ENCODE measurements at places on chromosomes 11 and 22. TPM values are rescaled to one million over a fixed set of nuclear protein-coding genes. Genes with fewer than 3 reads are reported as not detected.

DNA sequence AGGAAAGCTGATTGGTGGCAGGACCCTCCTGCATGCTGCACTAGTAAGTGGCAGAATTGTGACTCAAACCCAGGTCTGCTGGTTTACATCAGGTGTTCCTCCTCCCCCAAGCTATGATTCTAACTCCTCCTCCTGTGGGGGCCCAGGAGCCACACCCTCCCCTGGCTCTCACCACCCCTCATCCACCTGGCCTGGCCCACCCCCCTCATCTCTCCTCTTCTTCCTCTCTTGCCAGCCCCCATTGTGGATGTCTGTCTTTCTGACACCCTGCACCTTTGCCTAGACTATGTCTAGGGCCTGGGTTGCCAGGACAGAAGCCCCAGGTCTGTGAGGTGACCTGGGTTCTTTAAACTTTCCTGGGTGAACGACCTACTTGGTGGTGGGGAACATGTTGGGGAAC is 59.9 kb downstream of the GRIK4 start:
- DNase-seq, result no peak

- DNase-seq, result no peak
Observed at GRCh38 chr11:67284811-67285540, 4.1 kb upstream of the ANKRD13D start.

DNA sequence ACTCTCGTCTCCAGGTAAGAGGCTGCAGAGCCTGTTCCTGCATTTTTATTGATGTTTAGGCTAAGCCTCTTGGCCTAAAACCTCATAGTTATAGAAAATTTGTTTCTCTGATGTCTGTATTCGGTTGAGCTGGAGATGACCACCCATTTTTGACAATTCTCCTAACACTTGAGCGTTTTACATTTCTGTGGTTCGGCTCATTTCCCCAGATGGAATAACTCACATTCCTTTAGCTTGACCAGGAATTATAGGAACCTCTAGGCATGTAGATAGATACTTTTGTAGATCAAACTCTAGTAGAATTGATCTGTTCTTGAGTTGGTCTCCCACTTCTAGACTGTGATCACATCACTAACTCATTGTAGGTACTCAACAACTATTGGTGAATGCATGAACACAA is 172.6 kb upstream of the CADM1 start:
- DNase-seq, result no peak

DNA sequence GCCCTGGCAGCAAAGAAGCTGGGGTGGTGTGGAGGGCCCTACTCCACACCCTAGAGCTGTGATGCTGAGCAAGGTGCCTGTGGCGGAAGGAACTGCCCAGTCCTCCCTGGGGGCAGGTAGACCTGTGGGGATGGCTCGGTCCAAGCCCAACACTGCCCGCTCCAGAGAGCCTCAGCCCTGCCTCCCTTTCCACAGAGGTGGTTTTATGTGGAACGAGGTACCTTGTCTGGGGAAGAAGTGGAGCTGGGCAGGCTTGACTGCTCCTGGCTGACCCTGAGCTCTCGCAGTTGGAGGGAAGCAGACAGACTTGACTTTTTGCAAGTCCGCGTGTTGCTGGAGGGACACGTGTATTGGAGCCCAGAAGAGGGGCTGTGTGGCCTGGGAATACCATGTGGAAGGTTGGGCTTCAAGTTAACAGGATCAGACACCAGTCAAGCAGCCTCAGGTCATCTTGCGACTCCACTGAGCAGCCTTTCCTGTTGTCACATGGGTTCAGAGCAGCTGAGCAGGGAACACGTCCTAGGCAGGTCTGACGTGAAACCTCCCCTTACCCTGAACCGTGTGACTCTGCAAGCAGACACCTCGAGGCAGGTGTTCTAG is 117.7 kb downstream of the CACNA1I start:
- no peak for DNase-seq

DNA sequence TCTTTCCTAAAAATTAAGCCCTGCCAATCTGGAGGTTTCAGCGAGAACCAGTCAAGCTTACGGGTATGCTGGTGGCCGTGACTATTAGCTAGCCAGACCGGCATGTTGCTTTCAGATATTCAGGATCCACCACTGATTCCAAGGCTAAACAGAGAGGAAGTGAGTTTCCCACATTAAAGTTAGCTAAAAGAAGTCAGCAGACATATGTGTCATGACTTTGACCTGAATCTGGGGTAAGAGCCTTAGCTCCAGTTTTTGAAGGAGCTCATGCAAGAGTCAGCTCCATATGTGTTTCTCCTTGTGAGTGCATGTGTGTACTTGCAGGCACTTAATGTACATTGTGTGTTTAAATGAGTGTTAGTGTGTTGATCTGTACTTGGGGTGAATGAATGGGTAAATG is 1.4 kb downstream of the ZFPL1 start:
- no peak for DNase-seq

The TRIM68 gene
- 15.4 TPM for total RNA-seq

The C11orf91 gene
- total RNA-seq, result not detected

The PDGFB gene
- 3.9 TPM for total RNA-seq

The TMPRSS6 gene
- 10.9 TPM for total RNA-seq

GRCh38 chr22:17443405-17444203 is 74.3 kb downstream of the CECR2 start:
- no peak for DNase-seq

DNA sequence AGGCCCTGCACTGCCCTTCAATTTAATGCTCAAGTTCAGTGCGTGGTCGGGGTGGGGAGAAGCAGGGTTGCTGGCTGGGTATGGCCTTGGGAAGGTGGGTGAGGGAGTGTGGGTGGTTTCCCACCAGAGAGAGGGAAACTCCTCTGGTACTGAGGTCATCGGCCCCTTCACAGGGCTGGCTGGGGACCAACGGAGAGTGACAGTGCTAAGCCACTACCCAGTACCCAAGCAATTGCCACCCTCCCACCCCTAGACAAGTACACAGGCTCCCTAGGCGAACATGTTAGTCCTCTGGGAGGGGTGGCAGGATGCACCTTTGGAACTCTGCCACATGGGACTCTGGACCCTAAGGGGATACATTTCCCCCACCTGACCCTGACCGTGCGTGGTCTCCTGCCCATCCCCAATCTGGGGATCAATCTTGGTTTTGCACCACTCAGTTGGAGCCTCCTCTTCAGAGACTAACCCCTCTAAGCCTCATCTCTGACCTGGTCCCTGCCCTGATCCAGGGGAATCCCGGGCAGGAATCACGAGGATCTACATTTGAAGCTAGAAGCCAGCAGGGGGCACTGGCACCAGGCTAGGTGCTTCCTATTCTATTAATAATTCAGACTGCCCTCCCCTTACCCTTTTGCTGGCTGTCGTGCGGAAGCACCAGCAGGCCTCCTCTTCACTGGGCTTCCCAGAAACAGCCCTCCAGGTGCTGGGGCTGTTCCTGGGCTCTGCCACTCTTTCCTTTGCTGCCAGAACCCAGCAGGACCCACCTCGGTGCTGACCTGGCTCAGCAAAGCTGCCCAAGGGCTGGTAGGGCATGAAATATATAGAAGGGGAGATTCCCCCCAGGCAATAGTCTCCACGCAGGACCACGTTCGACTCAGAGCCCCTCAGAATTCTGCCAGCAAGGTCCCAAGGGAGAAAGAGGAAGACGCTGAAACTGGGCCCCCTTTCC is 377.7 kb downstream of the TENM4 start:
- DNase-seq, result no peak

GRCh38 chr11:106276126-106276525 is 198.7 kb downstream of the AASDHPPT start:
- no peak for DNase-seq

- DNase-seq, result no peak
Observed at GRCh38 chr11:37512156-37512780, 914.2 kb upstream of the RAG2 start.

- no peak for DNase-seq
Observed at GRCh38 chr11:2382936-2383851, 6.1 kb downstream of the CD81 start.

DNA sequence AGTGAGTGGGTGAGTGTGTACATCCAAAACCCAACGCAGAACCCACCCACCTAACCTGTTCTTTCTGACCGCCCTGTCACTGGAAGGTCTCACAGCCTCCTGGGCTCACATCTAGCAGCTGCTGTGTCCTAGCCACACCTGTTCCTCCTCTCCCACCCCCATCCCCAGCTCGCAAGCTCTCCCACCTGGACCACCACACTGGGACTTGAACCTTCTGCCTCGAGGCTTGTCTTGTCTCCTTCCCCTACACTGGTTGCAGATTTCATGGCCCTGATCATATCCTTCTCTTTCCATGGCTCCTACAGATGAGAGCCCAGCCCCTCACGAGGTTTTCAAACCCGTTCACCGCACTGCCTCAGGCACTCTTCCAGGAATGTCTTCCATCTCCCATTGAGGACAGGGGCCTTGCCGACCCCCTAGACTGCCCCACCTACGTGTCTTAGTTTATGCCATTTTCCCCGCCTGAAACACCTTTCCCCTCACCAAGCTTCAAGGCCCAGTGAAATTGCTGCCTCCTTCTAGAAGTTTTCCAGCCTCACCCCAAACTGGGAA is 6.7 kb downstream of the IFITM10 start:
- DNase-seq, result peak; percentile 2

GRCh38 chr11:36702330-36703054 is 104.5 kb upstream of the RAG2 start:
- peak; percentile 18 for DNase-seq

The GTSE1 gene
- total RNA-seq, result 39.8 TPM

The CAVIN3 gene
- total RNA-seq, result 1.5 TPM

- DNase-seq, result peak; percentile 66
Observed at GRCh38 chr11:47950396-47950795, 30.0 kb upstream of the PTPRJ start.

The RPLP2 gene
- total RNA-seq, result 3,940 TPM

The CDKN1C gene
- 0.26 TPM for total RNA-seq

GRCh38 chr11:69702239-69702691 is 1.6 kb downstream of the FGF19 start:
- no peak for DNase-seq

DNA sequence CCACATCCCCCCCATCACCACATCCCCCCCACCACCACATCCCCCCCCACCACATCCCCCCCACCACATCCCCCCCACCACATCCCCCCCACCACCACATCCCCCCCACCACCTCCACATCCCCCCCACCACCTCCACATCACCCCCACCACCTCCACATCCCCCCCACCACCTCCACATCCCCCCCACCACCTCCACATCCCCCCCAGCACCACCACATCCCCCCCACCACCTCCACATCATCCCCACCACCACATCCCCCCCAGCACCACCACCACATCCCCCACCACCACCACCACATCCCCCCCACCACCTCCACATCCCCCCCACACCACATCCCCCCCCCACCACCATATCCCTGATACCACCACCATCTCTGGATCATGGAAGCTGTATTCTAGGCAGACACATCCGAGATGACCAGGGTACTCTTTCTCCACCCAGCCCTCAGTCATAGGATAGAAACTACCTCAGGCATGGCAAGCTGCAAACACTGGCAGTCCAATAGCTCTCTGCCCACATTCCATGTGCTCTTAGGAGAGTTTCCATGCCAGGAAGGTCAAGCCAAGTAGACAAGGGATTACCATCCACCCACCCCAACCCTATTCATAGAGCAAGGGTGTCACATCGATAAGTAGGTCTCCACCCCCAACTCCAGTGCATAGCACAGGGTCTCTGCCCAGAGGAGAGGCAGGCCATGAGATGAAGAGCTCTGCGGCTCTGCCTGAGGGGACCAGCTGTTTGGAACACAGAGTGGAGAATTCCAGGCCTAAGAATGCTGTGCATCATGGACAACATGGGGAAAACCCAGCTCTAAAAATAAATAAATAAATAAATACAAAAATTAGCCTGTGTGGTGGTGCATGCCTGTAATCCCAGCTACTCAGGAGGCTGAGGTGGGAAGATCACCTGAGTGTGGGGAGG is 33.0 kb upstream of the TEAD1 start:
- DNase-seq, result no peak

DNA sequence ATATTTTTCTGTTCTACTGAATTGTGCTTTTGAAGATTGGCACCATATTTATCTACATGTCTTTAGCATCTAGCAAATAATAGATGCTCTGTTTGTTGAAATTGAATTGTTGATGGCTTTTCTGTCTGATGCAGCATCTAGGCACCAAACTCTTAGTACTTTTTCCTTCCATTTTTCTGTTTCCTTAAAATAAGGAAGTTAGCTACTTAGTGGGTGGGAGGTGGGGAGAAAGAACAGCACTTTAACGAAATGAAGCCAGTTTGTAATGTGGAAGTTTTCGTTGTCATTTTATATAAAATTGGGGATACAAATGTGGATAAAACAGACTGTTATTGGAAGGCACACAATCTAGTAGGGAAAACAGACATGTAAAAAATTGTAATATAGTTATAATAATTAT is 76.6 kb downstream of the HIPK3 start:
- DNase-seq, result no peak

The LRRN4CL gene
- 0.10 TPM for total RNA-seq

- DNase-seq, result no peak
Observed at GRCh38 chr22:22203048-22203971, 41.3 kb upstream of the VPREB1 start.

- DNase-seq, result no peak
Observed at GRCh38 chr11:75276686-75277085, 36.1 kb downstream of the TPBGL start.

GRCh38 chr11:16173798-16174197 is 182.5 kb downstream of the SOX6 start:
- DNase-seq, result no peak

The P2RY6 gene
- total RNA-seq, result not detected

Measured in activated naive CD4-positive, alpha-beta T cell treated with anti-CD3 and anti-CD28 coated beads for 36 hours (primary cell).